ENCODE measurements at places on chromosomes 7 and 10.

DNA sequence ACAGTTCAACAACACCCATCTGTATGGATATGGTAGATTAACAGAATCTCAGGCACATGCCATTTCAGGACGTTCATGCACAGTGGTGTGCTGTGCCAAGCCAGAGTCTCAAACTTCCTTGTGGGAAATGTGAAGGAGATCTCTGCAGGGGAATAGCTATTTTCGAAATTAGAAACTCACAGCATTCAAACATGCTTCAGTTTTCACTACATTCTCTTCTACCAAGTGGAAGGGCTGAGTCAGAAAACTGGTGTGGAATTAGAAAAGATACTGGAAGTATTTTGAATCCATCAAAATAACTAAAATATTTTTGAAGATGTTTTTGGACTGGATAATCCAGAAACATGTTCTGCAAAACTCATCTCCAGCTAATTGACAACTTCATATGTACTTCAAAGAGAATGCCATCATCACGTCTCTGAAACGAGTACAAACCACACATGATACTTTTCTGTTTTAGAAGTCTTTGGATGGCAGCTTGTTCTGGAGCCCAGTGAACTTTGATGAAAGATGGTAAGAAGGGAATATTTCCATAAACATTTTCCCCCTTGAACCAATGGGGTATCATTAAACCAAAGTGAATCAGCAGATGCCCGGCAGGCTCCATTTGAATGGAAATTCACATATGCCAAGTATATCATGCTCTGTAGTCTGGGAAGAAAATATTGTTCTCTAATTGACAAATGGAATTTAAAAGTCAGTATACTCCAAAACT is 616.3 kb upstream of the IGFBP3 start:
- no peak for DNase-seq

GRCh38 chr7:15248514-15248913 is 313.3 kb downstream of the AGMO start:
- no peak for DNase-seq

- peak; percentile 37 for DNase-seq
These were observed 4.7 kb downstream of the PDGFA start for GRCh38 chr7:514651-515598.

DNA sequence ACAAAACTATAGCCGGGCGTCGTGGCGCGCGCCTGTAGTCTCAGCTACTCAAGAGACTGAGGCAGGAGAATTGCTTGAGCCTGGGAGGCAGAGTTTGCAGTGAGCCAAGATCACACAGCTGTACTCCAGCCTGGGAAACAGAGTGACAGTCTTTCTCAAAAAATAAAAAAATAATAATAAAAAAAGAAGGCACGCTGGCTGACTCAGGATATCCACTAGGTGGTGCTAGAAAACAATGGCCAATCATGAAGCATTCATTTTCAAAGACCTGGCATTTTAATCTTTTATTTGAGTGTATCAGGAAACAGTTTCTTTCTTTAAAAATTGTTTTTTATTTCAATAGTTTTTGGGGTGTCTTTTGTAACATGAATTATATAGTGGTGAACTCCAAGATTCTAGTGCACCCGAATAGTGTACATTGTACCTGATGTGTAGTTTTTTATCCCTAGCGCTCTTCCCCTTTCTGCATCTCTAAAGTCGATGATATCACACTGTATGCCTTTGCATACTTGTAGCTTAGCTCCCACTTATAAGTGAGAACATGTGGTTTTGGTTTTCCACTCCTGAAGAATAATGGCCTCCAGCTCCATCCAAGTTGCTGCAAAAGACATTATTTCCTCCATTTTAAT is 88.6 kb downstream of the LYZL1 start:
- DNase-seq = no peak

DNA sequence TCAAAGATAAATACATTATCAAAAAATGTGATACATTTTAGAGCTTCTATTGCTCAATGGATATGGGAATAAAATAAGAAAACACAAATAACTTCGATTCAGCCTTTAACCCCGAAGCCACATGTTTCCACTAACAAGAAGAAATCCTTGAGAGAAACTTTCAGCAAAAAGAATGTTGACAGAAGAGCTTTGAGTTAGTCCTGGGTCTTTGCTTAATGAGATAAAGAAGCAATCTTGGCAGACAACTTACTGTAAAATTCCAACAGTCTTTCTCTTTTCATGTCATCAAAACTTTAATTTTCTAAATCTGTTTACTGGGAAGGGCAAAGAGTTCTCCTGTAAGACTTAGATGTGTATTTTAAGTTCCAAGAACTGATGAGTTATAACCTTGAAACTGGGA is 810.2 kb downstream of the CNTNAP2 start:
- DNase-seq = no peak

- DNase-seq = no peak
These were observed 30.6 kb upstream of the HNRNPH3 start for GRCh38 chr10:68301301-68301700.

DNA sequence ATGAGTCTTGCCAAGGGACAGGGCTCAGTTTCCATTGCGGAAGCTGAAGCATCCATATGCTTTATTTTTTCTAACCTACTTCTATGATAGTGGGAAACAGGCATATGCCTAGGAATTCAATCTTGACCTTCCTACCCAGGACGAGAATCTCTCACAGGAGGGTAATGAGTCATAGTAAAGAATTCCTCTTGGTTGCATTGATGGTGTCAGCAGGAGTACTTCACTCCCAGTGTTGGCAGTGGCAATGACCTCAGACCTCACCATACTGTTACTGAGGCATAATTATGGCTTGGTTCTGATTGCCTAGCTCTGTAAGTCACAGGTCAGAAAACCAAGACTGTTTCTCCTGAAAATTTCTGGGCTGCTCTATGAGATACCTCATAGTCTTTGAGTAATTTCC is 552.9 kb downstream of the ARL4A start:
- DNase-seq = no peak

DNA sequence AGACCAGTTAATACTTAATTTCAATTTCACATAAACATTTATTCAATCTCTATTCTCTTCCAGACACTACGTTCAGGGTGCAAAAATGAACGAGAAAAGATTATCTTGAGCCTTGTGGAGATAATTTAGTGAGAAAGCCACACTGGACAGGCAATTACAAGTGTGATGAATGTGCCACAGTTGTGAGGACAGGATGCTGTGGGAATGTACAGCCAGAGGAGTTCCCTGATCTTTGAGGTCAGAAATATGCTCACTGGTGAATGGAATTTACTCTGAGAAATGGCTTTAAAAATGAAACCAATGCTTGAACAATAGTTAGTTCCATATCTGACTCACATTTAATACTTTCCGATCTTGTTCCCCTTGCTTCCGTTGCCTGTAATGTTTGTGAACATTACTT is 864.8 kb downstream of the GATA3 start:
- no peak for DNase-seq

- DNase-seq = peak; percentile 31
These were observed 42.8 kb downstream of the GRB10 start for GRCh38 chr7:50739744-50740435.

GRCh38 chr10:78953113-78953798 is 115.5 kb upstream of the ZMIZ1 start:
- no peak for DNase-seq

DNA sequence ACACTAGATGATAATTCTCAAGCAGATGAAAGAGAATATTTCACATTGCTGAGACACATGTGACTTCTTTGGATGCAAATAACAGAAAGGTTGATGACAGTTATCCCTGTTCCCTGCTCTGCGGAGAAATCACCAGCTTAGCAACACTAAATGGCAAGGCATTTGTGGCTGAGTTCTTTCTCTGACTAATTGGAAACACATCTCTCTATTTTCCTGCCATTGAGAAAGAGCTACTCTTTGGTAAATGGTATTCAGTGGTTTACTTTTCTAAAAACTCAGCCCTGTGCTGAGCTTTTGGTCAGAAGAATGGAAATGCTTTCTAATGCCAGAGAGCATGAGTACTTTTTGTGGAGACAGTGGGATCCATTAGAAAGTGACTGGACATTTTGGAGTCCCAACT is 771.4 kb downstream of the LRMDA start:
- no peak for DNase-seq

- DNase-seq = no peak
These were observed 62.1 kb upstream of the COL13A1 start for GRCh38 chr10:69739634-69740033.
